ENCODE measurements at places on chromosomes 4 and X.

- no peak for DNase-seq
Measured at GRCh38 chrX:16628946-16629595, 20.9 kb upstream of the S100G start.

DNA sequence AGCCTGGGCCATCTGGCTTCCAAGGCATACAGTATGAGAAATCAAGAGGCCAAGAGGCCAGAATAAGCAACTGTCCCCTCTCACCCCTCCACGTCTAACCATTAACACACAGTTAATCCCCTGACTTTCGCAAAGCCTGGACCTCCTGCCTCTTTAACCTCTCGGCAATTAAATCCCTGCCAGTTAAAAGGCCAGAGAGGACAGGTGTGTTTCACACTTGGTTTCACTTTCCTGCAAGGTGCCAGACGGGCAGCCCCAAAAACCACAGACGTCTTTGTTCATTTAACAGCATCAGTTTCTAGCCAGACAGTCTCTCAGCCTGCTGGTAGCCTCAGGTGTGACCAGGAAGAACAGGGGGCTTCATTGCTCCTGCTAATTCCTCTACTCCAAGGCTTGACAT, 91.1 kb upstream of the KIT start:
- no peak for DNase-seq

- no peak for DNase-seq
Measured at GRCh38 chr4:16827045-16827444, 71.4 kb downstream of the LDB2 start.

GRCh38 chr4:3864742-3865721, 98.8 kb downstream of the ADRA2C start:
- no peak for DNase-seq

DNA sequence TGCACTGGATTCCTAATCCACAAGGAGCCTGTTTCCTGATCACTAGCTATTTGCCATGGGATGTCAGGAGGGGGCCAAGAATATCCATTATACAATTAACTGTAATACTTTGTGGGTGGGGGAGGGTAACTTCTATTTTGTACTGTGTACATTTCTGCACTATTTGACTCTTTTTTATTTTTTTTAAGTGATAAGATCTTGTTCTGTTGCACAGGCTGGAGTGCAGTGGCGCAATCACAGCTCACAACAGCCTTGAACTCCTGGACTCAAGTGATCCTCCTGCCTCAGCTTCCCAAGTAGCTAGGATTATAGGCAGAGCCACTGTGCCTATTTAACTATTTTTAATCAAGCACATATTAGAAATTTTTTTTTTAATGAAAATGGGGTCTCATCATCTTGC, 134.1 kb downstream of the ELOVL6 start:
- no peak for DNase-seq

DNA sequence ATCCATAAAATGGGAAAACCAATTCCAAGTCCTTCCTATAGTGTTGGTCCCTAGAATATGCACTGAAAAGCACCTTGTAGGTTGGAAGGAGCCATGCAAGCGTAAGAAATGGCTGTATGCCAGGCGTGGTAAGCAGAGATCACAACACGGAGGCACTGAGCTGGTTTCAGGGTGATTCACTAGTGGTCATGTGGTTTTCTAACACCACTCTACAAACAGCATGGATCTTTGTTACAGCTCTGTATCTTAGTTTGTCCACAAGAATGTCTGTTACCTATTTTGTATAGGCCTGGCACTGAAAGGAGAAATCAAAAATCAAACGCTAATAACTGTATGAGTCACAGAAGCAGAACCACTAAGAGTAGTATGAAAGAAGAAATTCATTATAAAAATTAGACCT, 71.9 kb downstream of the MAGEB17 start:
- DNase-seq, result no peak

Measured in cortex of kidney (tissue), 1 donor.